Neural progenitor cell (in vitro differentiated cells): ENCODE measurements at places on chromosomes 12 and 14. TPM values are rescaled to one million over a fixed set of nuclear protein-coding genes. Genes with fewer than 3 reads are reported as not detected.

DNA sequence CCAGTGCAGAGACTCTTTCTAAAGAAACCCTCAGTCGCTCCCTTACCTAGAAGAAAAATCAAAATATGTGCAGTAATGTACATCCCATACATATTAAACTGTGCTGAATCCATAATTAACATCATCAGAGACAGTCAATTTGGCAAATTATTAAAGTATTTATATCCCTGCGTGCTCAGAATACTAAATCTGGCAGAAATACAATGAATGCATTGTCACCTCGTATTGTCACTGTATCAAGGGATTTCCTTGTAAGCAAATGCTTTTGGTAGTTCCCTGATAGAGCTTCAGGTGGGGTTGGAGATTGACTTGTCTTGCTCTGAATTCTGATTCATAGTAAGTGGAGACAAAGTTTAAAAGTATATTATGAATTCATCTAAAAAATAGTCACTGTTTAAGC, 319.1 kb downstream of the PPFIA2 start:
- no peaks in the 10 kb centered on the region for H3K36me3 ChIP-seq
- DNase-seq = no peak
- H3K27ac ChIP-seq = no peak overlapping the region
- no peaks in the 10 kb centered on the region for H3K27me3 ChIP-seq
- H3K4me3 ChIP-seq = no peak overlapping the region

DNA sequence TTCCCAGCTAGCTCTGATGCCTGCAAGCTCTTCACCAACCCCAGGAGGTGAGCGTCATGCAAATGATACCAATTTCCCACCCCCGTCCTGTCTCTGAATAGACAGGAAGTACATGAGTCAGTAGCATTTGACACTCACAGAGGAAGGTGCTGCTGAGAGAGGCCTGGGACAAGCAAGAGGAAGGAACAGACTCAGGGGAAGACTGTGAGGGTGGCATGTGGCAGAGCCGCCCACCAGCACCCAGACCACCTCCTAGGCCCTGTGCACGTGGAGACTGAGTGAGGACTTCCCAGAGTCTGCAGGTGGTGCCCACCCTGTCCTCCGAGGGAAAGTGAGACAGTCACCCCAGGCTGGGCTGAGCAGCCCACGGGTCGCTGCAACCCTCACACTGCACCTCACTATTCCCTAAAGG, 199.5 kb upstream of the SFSWAP start:
- no peak overlapping the region for H3K4me3 ChIP-seq
- H3K36me3 ChIP-seq = no peaks in the 10 kb centered on the region
- H3K27ac ChIP-seq = no peak overlapping the region
- no peaks in the 10 kb centered on the region for H3K4me1 ChIP-seq

DNA sequence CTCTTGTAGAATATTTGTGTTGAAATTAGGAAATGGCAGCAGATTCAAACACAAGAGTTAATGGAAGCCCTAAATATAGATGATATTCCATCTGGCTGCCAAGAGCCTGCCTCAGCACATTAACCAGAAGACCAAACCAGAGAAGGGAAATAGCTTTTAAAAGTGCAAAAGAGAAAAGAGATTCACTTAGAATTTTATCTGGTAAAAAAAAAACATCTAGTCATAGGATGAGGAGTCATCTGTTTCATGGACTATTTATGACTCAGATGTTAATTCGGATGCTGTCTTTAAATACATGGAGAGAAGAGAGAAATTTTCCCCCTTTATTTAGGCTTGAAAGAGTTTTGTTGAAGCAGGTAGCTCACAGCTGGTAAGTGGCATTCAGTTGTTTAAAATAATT, 201.6 kb upstream of the NUDT4 start:
- no peak overlapping the region for H3K4me3 ChIP-seq
- H3K27ac ChIP-seq = no peak overlapping the region
- DNase-seq = no peak
- H3K27me3 ChIP-seq = no peaks in the 10 kb centered on the region

Gene GPR162
- total RNA-seq = 10.0 and 27.6 TPM in 2 replicates

Gene SELPLG
- total RNA-seq = not detected in 2 replicates

Gene CFAP54
- 1.6 and 4.2 TPM in 2 replicates for total RNA-seq
